Stimulated activated CD8-positive, alpha-beta memory T cell treated with anti-CD3 and anti-CD28 coated beads, Interleukin-15, amount 100 ng/mL, for 24 hours (primary cell): ENCODE measurements at places on chromosomes 2 and 18.

DNA sequence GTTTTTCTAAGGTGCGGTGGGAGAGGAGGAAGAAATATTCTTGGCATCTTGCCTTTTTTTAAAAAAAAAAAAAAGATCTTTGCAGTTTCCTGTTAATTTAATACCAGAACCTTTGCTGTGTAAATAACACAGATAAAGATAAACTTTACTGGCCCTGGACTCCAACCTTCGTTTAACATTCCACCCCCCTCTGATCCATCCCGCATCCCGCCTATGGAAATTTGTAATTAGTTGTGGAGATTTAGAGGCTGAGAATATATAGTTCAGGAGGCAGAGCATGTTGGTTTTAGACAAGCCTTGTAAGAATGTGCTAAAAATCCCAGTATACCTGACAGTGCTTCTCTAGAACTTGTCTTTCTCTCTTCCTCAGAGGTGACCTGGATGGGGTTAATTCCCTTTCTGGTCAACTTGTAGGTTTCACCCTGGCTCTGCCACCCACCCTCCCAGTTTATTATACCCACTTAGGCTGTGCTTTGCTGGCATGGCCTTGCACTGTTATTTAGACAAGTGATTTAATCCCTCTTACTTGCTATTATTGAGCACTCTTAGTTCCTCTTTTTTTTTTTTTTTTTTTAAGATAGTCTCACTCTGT is 2.9 kb upstream of the C2orf72 start:
- no peak for DNase-seq

DNA sequence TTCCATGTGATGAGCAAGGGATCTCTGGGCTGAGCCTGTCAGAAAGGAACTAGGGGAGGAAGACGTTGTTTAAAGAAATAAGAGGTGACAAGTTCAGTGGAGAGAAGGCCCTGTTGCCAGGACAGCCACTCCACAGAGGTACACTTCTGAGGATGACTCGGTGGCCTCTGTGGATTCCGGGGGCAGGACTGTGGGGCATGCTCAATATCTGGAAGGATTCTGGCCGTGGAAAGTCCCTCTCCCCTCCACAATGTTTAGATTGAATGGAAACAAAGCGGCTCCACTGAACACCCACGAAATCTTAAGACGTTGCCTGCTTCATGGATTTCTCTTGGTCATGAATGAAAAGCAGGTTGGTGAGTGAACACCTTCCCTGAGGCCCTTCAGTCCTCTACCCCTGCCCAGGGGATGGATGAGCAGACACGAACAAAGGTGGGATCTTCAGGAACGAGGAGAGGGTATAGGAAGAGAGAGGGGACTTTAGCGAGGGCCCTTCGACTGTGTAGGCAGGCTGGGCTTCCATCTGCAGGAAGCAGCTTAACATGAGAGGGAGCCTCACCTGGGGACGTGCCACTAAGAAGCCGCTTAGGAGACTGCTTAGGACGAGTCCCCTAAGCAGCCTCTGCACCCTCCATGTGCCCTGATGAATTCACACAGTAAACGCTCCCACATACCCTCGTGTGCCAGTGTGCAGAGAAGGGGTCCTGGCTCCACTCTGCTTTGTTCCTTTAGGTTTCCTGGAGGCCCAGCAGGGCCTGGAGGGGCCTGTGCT is 1.9 kb downstream of the NTSR2 start:
- no peak for DNase-seq

GRCh38 chr2:160015746-160016145 is 46.7 kb downstream of the PLA2R1 start:
- no peak for DNase-seq

DNA sequence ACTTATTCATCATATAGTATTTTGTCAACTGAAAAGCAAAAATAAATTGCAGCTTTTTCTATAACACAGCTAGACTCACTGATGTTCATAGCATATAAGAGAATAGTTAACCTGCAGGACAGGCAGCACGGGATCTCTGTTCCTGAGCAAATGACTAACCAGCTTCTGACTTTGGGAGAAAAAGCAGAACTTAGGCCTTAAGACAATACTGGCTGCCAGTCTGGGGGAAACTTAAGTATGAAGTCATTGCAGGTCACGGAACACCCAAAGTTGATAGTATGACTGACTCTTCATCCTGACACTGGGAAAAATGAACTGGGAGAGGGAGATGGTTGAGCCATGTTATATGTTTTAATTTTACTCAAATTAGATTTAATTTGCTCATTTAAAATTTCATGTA is 113.0 kb downstream of the DPP4 start:
- no peak for DNase-seq

- DNase-seq = no peak
Observed at GRCh38 chr2:171762879-171763573, 75.8 kb downstream of the DYNC1I2 start.

DNA sequence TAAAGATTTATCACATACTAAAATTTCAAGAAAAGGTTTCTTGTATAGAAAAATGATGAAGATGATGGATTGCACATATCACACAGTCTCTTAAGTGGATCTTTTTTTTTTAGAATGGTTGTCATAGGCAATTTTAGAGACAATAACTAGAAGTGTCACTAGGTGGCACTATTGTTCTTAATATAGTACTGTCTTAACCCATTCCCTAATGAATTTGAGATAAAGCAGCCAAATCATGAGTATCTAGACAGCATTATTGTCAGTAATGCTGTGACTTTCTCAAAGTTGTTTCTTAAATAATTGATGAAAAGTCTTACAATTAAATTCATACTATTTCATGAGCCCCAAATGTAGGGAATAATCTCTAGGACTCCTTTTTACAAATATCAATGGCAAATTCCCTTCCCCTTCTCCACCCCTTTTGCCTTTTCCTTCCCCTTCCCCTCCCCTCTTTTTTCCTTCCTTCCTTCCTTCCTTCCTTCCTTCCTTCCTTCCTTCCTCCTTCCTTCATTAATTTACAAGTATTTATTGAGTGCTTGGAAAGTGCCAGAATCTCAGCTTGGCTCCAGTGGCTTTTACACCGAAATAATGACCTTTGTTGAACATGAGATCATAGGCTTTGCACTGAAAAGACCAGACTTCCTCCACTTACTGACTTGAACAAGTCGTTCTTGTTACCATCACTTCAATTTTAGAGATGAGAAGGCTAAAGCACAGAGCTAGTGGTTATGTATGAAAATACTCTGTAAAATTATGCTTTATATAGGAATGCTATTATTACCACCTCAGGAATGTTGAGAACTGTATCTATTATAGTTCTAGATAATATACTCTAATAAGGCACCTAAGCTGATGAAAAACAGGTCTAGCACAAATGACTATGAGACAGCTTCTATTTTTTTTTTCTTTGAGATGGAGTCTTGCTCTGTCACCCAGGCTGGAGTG is 19.8 kb downstream of the MYL12B start:
- no peak for DNase-seq

DNA sequence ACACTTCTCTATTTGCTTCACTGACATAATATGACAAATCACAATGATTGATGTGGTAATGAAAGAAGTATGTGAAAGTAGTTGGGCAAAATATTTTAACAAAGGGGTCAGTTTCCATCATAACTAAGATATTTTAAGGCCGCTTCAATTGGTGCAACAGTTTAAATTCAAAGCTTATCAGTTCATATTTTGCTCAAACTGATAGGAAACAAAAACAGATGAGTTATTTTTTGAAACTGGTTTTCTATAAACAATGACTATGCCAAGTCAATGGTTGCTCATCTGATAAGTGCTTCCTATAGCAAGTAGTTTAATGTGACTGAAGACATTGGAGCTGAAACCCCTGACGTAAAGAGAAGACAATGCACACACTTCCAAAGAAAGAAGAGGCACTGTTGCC is 1290.7 kb downstream of the SUCLG1 start:
- DNase-seq = no peak

GRCh38 chr18:51686590-51686989 is 489.1 kb upstream of the MEX3C start:
- DNase-seq = no peak
